ENCODE measurements at places on chromosomes 7 and 10.

- DNase-seq: no peak
Measured at GRCh38 chr7:100891568-100892247, 2.2 kb upstream of the UFSP1 start.

DNA sequence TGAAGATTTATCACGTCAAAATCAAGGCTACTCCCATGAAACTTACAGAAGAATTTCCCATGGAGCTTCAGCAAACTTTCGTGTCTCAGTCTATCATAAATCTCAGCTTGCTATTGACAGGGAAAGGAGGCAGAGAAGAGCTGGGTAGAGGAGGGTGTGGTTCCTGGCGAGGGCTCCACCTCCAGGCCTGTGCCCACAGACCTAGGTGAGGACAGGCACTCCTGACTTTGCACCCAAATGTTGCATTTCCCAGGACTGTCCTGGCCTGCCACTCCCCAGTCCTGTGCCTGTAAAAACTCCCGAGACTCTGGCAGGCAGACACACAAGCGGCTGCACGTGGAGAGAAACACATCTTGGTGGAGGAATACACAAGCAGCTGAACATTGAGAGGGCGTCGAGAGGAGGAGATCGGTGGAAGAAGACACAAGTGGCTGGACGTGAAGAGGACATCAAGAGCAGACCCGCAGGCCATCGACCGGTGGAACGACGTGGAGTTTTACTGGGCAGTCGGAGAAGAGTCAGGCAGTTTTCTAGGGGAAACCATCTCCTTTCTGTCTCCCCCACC is 145.1 kb downstream of the CTNNA3 start:
- no peak for DNase-seq

DNA sequence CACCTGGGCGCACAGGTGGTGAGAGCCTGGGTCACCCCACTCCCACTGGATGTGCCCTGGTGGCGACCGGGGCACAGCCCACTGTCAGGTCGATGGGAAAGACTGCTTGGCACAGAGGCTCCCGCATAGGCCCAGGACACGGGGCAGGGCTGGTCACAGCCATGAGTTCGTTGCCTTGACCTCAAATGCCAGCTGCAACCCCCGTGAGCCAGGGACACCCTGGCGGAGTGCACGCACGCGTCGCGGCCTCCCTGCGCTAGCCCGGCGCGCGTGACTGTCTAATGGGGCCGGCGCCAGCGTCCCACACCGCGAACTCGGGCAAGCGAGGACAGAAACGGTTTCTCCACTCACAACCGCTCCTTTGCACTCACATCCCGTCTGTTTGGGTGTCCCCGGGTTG is 267.4 kb downstream of the USP6NL start:
- no peak for DNase-seq

GRCh38 chr7:20162665-20163064 is 54.5 kb downstream of the MACC1 start:
- no peak for DNase-seq

DNA sequence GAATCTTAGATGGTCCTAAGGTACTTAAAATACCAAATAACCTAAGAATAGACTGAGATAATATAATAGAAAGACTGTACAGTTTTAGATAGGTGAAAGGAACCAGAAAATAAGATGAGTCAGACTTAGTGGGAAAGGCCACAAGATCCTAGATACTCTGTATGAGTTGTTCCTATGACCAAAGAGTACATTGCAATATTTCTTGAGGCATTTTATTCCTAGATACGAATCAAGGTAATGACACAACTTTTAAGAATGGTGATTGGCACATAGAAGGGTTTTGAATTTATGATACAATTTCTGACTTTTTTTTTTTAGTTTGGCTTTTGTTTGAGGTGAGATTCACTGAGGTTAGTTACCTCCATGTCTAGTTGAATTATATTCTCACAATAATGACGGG is 30.2 kb downstream of the MGAM start:
- DNase-seq: no peak

DNA sequence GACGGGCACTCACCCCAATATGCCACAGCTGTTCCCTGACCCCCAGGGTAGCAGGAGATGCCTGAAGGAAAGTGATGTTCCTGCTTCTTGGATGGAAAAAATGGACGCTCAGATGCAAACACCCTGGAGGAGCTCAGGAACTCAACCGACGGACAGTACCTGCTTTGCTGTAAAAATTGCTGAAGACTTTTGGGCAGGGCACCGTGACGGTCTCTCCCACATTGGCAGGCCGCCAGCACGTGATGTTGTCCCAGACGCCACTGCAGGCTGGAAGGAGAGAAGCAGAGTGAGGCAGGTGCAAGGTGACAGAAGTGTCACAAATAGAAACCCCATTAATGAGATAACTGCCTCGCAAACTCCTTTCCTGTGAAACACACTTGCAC is 35.0 kb downstream of the VIPR2 start:
- DNase-seq: no peak

DNA sequence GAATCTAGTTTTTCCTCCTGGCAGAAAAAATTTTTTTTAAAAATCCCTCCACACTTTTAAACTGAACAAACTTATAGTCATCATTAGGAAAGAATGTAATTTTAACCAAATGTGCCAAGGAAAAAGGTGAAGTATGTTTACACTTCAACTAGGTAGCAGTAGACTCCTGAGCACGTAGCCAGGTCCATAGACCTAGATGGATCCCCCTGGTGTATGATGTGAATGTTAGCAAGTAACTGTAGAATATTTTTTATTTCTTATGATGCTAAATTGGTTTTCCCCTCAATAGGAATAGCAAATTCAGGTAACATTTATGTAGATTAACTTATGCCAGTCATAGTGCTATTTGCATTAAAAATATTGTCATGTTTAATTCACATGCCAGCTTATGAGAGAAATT is 19.6 kb downstream of the CABCOCO1 start:
- DNase-seq: no peak

- DNase-seq: no peak
Measured at GRCh38 chr10:80284522-80284921, 4.9 kb downstream of the MAT1A start.

- no peak for DNase-seq
Measured at GRCh38 chr7:2096692-2097387, 135.9 kb downstream of the MAD1L1 start.

DNA sequence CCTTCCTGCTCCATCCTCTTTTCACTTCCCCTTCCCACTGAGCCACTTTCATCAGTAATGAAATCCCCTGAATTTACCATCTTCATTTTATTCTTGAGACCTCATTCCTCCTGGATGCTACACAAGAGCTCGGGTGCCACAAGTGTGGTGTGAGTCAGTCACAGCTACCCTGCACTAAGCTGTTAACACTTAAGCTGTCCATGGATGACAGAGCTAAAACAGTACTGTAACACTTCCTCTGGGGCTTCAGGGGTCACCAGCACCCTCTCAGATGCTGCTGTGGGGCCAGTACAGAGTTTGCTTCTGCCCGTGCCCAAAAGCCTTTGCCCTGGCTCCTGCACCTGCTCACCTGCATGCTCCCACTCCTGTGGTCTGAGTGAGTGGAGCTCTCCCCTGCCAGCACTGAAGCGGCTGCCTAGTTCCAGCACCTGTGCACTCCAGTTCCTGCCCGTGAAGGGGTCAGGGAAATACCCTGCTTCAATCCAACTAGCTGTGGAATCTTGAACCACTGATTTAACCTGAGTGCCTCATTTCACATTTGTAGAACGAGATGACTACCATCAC is 71.9 kb downstream of the POT1 start:
- no peak for DNase-seq

- no peak for DNase-seq
Measured at GRCh38 chr10:3838460-3839437, 53.7 kb upstream of the KLF6 start.

DNA sequence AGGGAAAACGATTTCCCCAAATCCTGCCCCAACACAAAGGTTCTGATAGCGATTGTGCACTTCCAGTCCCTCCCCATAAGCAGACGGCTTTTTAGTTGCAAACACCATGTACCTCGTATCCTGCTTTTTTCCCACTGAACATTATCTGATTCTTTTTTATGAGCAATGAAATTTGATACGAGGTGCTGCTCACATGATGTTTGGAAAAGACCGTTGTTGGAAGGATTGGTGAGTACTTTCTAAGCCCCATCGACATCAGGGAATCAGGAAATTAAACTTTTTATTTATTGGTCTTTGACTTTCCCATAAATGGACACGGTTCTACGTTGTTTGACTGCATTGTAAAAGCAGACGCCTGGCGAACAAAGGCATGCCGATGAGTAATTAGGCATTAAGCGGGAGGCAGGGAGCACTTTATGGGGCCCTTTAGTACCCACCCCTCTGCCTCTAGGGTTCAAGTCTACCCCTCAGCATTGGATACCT is 49.4 kb downstream of the TEX36 start:
- no peak for DNase-seq

DNA sequence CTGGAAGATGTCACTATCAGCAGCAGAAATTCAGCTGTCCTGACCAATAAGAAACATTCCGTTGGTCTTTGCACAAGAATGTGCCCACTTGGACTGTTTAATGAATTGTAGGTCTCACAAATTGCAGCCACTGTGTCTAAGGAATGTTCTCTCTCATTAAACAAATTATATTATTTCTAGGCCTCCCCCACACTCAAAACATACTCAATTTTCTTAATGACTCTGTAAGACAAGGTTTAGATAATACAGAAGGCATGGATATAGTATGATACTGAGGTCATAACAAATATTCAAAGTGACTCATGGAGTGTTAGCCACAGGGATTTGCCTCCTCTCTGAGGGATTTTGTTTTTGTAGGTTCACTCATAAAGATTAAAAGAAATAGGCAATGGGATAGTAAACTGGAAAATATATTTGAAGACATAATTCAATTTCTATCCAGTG is 197.5 kb downstream of the PTN start:
- DNase-seq: no peak

GRCh38 chr7:151731022-151731441 is 145.9 kb downstream of the PRKAG2 start:
- no peak for DNase-seq

DNA sequence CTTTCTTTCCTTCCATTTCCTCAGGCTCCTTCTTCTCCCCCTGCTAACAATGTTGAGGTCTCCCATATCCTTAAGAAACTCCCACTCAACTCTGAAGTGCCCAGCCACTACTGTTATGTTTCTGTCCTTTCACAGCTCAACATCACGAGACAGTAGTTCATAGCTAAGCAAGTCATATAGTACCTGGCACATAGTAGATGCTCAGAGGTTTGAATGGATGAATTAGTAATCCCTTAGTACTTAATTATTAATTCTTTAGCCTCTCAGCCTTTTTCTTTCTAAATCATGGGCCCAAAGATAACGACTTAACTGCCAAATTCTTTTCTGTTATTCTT is 22.6 kb downstream of the CSGALNACT2 start:
- no peak for DNase-seq

- DNase-seq: no peak
Measured at GRCh38 chr10:52232561-52233350, 81.3 kb upstream of the DKK1 start.

- DNase-seq: no peak
Measured at GRCh38 chr10:107230887-107231286, 66.4 kb upstream of the SORCS1 start.

- DNase-seq: peak; percentile 67
Measured at GRCh38 chr7:99379043-99379577, 4.6 kb downstream of the ARPC1B start.

DNA sequence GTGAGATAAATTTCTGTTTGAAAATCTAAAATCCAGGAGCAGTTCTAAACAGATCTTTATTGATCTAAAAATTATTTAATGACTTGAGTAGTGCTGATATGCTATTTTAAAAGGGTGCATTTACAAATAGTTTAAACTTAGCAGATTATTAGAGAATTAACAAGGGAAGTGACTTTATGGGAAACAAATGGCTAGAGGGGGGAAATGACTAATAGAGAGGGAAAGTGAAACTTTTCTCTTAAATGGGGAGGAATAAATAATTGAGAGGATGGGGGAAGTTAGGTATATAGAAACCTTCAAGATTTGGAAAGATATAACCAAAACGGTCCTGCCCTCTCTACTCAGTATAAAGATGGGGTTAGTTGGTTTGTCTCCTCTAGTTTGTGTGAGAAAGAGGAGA is 90.1 kb upstream of the ARMC3 start:
- DNase-seq: no peak

DNA sequence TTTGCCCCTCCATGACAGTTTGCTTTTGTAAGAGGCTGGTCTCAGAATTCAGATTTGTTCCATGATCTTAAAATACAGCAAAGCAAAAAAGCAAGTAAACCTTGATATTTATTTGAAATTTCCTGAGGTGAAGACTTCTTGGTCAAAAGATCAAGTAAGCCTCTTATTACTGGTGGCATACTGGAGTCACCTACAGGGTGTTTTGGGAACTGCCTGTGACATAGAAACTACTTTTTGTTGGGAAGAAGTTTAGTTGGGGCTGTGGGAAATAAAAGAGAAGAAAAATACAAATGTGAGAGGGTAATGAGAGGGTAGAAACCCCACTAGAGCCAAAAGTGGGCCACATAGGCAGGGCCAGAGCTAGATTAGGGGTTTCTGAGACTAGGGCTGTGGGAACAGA is 217.9 kb downstream of the OTUD1 start:
- DNase-seq: no peak

GRCh38 chr7:11768263-11768662 is 63.7 kb downstream of the THSD7A start:
- no peak for DNase-seq

DNA sequence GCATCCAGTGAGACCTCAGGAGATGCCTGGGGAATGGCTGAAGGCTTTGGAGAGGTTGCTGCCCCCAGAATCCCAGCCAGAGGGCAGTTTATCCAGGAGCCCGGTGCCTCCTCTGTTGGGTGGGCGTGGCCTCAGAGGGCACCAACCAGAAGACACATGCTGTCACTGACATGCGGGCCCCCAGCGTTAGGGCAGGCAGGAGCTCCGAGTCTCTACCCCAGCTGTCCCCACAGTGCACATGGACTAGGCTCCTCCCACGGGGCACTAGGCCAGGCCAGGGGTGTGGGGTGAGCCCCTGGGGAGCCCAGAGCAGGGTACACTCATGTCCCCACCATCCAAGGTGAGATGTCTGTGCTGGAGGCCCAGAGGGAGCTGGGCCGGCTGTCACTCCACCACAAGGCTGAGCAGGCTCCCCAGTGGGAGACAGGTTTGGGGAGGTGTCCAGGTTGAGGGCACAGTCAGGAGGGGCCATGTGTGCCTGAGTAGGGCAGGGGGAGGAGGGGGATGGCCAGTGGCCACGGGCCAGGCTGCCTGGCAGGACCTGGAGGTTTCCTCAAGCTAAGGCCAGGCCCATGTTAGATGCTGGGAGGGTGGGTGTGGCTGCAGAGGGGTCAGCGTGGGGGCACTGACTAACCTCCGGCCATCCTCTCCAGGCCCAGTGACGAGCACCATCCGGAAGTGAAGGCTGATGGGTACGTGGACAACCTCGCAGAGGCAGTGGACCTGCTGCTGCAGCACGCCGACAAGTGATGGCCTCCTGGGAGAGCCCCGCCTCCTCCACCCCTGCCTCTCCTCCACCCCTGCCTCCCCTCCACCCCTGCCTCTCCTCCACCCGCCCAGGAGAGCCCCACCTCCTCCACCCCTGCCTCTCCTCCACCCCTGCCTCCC is 131.3 kb downstream of the FAM53B start:
- no peak for DNase-seq

All from left ventricle myocardium inferior (tissue), 1 donor.